ENCODE measurements at places on chromosomes 16 and 17.

DNA sequence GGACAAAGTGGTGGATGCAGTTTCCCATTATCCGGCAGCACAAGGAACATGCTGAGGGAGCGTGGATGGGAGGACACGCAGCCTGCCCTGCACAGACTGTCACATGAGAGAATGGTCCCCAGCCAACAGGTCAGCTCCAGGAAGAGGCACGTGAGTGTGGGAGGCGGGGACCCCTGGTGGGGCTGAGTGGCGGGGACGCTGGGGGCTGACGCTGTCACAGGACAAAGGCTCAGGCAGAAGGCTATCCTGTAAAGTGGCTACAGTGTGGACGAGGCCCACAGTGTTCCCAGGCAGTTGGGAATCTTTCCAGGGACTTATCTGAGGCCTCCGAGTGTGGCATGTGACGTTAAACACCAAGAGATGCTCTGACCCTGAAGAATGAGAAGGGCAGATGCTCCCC is 30.4 kb downstream of the MBTPS1 start:
- DNase-seq: no peak

GRCh38 chr17:74270333-74270732 is 3.7 kb upstream of the DNAI2 start:
- no peak for DNase-seq

DNA sequence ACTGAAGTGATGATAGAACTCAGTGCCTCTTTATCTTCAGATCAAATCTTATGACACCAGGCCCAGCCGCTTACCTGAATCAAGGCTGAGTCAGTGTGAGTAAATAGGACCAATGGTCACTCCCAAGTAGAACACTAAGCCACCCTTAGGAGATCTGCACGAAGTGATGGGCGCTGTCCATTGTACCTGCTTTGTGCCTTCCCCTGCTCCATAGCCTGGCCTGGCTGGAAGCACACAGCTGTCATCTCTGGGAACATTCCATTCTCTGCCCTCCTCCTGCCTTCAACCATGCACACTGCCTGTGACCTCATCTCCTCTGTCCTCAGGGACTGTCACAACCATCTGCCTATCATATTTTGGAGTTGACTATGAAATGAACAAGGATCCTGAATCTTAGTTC is 279.5 kb upstream of the ASIC2 start:
- no peak for DNase-seq

- no peak for DNase-seq
Observed at GRCh38 chr17:40295488-40296436, 8.1 kb downstream of the CDC6 start.

DNA sequence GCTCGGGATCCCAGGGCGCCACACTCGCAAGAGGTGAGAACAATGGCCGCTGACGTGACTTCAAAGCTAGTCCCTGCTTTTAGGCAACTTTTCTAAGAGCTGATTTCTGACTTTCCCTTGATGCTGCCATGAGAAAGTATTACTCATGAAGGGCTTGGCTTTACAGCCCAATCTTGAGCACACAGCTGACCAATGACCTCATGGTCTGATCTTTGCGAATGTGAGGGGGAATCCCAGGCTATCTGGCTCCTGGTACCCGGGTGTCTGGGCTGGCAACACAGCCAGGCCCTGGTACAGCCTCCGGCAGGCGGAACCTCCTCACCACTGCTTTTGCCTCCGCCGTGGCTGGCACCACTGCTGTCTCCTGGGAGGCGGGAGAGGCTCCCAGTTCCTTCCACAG is 17.5 kb downstream of the NDUFAF8 start:
- no peak for DNase-seq

DNA sequence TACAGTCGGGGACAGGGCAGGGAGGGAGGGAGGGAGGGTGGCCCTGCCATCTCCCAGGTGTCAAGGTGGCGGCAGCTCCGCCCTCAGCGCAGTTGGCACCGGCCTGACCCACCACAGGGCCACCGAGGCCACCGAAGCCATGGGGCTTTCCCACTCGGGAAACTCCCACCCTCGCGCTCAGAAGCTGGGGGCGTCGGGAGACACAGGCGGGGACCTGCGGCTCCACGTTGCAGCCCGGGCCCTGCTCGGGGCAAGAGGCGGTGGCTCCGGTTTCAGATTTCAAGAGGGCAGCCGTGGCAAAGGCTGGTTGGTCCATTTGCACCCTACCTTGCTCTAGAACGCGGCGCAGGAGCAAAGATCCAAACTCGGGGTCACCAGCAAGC is 544 bp downstream of the CYB561 start:
- no peak for DNase-seq

DNA sequence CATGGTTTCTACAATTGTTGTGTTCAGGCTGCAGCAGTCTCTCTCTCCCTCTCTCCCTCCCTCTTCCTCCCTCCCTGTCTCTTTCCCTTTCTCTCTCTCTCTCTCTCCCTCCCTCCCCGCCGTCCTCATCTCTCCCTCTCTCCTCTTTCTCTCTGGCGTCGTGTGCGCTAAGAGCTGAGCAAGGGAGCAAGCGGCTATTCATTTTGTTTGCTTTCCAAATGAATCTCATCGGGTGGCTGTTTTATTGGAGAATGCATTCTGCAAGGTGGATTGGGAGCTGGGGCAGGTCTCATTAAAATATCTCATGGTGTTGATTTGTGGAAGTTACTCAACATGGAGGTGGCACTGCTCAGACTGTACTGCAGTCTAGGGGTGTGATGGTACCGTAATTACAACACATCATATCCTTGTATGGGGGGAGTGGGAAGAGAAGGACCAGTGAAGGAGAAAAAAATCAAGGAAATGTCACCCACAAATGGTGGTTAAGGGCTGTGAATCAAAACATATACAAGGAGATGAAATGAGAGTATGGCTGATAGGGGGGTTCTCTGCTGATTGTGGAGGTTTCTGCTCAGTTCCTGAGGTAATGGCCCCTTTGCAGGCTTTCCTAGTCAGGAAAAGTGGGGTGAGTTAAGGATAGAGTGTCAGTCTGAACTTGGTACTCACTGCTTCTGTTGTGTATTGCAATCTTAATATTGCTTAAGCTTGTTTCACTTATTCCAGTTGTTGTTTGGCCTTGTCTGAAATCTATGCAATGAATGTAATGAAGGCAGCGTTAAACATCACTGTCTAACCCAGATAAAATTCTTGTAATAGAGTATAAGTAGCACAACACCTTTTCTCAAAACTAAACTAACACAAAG is 2.7 kb downstream of the MSL1 start:
- DNase-seq: no peak

- DNase-seq: no peak
Observed at GRCh38 chr16:79988089-79988488, 387.6 kb upstream of the MAF start.

Measured in activated CD8-positive, alpha-beta memory T cell treated with anti-CD3 and anti-CD28 coated beads for 1 hour (primary cell).